ENCODE measurements at places on chromosomes 13 and 19. TPM values are rescaled to one million over a fixed set of nuclear protein-coding genes. Genes with fewer than 3 reads are reported as not detected.

FUT3 gene
- total RNA-seq = 7.7 TPM

ZNF283 gene
- 4.0 TPM for total RNA-seq

NXNL1 gene
- total RNA-seq = not detected

TNFRSF19 gene
- total RNA-seq = 4.7 TPM

KCNN1 gene
- not detected for total RNA-seq

ZNF221 gene
- 2.1 TPM for total RNA-seq

AMER2 gene
- total RNA-seq = not detected

- no peaks in the 10 kb centered on the region for H3K36me3 ChIP-seq
- DNase-seq = no peak
- H3K4me1 ChIP-seq = no peaks in the 10 kb centered on the region
- no peak overlapping the region for H3K4me3 ChIP-seq
- no peak overlapping the region for H3K27ac ChIP-seq
These were observed 538.5 kb downstream of the GPC6 start for GRCh38 chr13:93765062-93765461.

DNA sequence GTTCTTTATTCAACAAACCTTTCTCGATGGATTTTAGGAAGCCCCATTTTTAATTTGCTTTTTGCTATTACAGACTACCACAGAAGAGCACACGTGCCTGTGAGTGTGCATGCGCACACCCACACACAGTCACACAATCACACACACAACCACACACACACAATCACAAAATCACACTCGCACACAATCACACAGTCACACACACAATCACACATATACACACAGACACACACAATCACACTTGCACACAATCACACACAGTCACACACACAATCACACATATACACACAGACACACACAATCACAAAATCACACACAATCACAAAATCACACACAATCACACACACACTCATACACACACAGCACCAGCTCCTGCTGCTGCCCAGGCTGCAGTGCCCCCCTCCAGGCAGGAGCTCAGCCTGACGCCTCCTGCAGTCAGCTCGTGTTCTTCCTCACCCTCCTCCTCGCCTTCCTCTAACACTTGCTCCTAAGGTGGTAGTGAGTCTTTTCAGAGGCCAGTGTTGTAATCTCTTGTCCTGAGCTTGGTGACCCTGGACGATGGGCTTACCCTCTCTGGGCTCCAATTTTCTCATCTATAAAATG lies 125.0 kb upstream of the SOX1 start:
- H3K4me1 ChIP-seq = no peaks in the 10 kb centered on the region
- H3K27ac ChIP-seq = no peak overlapping the region
- H3K4me3 ChIP-seq = no peak overlapping the region
- no peaks in the 10 kb centered on the region for H3K36me3 ChIP-seq

DNA sequence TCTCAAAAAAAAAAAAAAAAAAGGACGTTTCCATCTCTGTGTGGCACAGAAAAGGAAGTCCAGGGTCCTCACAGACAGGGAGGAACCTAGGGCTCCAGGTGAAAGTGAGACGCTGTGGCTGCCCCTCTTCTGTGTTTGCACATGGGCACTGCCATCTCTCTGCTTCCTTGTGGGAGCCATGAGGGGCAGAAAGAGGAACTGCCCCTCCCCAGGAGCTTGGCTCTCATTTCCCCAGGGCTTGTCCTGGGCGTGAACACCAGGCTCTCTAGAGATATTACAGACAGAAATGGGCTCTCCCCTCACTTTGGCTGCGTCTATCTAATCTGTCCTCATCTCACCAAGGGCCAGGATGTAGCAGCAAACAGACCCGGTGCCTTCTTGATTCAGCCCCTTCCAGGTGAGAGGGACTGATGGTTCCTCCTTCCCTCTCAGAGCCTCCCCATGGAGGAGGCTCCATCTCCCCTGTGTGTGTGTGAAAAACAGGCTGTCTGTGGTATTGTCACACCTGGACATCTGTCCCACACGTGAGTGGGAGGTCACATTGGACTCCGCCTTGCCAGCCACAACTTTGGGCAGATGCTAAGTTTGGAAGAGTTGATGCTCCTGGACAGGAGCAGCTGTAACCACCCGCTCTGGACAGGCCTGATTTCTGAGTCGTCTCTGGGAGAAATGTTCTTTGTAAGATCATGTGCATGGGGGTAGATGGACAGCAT lies 840 bp upstream of the LILRA4 start:
- no peak overlapping the region for H3K27ac ChIP-seq
- DNase-seq = no peak
- no peaks in the 10 kb centered on the region for H3K4me1 ChIP-seq
- peaks cover 83% of the 10 kb centered on the region for H3K27me3 ChIP-seq
- no peaks in the 10 kb centered on the region for H3K36me3 ChIP-seq

DNA sequence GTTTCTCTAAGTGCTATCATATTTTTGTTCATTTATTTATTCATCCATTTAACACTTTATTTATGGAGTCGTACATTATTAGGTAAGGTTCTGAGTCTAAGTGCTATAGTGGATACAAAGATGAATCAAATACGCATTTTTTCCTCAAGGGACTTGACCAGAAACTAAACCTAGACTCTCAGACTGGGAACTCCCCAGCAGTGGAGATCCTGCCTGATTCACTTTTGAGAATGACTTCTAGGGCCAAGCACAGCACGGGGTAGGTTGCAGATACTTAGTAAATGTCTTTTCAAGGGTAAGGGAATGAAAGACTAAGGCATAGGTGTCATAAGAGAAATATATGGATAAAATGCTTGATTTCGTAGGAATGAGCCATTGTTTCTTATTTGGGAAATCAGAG lies 7.2 kb downstream of the DNAJC15 start:
- no peaks in the 10 kb centered on the region for H3K36me3 ChIP-seq
- no peaks in the 10 kb centered on the region for H3K27me3 ChIP-seq
- no peak overlapping the region for H3K27ac ChIP-seq
- no peak overlapping the region for H3K4me3 ChIP-seq

DNA sequence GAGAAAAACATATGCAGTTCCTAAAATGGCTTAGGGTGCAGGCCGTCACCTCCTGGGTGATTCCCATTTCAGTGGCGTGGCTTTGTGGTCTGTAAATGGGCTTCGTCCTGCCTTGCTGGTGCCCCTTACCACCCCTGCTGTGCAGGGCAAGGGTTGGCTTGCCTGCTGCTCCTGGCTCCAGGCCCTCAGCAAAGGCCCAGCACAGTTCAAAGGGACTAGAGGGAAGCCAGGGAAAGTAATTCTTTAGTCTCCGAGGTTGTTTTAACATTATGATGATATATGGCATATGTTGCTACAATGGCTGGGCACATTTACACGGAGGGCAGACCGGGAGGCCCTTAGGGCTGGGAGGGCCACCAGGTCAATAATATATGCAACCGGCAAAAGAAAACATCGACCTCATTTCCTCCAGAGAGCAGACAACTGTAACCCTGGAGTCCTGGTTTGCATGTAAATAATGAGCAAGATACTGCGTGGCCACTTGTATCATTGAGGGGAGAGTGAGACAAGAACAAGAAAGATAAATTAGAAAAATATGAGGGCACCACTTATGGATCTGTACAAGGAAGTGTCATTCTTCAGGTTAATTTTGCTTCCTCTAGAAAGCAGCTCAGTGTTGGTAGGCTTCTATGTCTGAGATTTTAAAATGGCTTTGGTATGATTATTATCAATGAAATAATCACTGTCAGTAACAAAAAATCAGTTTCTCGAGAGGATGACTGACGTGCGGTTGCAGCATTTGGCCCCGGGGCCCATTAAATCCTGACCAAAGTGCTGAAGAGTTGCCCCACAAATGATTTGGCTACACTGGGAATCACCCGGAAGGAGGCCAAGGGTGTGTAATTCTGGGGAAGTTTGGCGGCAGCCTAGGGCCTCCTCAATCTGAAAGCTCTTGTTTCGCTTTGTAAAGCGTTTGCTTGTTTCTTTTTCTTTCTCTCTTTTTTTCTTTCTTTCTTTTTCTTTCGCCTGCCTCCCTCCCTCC lies 32.8 kb upstream of the URI1 start:
- no peaks in the 10 kb centered on the region for H3K4me1 ChIP-seq
- no peak overlapping the region for H3K4me3 ChIP-seq
- H3K27me3 ChIP-seq = no peaks in the 10 kb centered on the region
- no peak overlapping the region for H3K27ac ChIP-seq
- H3K36me3 ChIP-seq = no peaks in the 10 kb centered on the region

DNA sequence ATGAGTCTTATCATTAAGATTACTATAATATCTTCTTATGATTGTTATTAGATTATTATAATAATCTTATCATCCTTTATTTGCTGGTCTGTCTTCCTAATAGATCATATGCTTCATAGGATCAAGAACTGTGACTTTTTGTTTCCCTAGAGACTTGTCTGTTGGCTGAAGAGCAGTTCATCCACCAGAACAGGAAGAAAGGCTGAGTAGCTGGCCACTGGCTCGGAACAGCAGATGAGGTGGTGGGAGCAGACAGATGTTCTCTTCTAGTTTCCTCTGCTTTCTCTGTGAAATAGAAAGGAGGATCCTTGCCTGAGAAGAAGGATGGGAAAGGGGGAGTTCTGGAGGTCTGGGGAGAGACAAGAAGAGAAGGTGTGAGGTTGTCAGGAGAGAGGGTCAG lies 120.0 kb downstream of the CCNA1 start:
- H3K27ac ChIP-seq = no peak overlapping the region
- no peaks in the 10 kb centered on the region for H3K36me3 ChIP-seq
- H3K27me3 ChIP-seq = no peaks in the 10 kb centered on the region
- no peaks in the 10 kb centered on the region for H3K4me1 ChIP-seq
- no peak for DNase-seq
- no peak overlapping the region for H3K4me3 ChIP-seq

DNA sequence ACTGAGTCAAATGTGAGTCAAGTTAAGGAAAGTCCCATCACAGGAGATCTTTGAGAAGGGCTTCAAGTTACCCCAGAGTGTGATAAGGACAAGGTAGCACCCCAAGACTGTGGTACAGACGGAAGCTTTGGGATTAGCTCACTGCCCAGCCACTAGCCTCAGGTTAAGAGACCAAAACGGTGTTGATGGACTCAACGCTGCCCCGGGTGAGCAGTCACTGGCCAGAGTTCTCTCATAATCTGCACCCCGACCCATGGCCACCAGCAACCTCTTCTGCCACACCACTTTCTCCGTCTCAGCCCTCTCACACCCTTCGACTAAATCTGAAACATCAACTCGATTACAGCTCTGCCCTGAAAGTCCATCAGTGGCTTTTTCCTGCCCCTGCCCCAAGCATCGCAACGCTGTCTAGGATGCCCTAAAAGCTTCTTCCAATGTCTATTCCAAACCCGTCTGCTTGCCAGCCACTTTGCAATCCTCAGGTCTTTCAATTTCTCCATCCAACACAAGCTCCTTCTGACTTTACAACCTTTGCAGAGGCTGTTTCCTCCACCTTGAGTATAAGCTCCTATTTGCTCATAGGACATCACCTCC lies 5.6 kb downstream of the HNRNPL start:
- H3K27me3 ChIP-seq = no peaks in the 10 kb centered on the region
- DNase-seq = no peak
- peaks cover 71% of the 10 kb centered on the region for H3K36me3 ChIP-seq
- no peak overlapping the region for H3K4me3 ChIP-seq

GRCh38 chr13:46575818-46576221 lies 22.9 kb downstream of the LRCH1 start:
- H3K4me1 ChIP-seq = peaks cover 17% of the 10 kb centered on the region
- peak; percentile 53 for DNase-seq
- H3K27me3 ChIP-seq = no peaks in the 10 kb centered on the region
- no peak overlapping the region for H3K4me3 ChIP-seq

GRCh38 chr13:95262837-95263384 lies 38.3 kb downstream of the ABCC4 start:
- H3K36me3 ChIP-seq = no peaks in the 10 kb centered on the region
- no peak for DNase-seq
- H3K27ac ChIP-seq = no peak overlapping the region
- peaks cover 8% of the 10 kb centered on the region for H3K4me1 ChIP-seq
- no peak overlapping the region for H3K4me3 ChIP-seq

- no peaks in the 10 kb centered on the region for H3K4me1 ChIP-seq
- no peak overlapping the region for H3K27ac ChIP-seq
- H3K27me3 ChIP-seq = no peaks in the 10 kb centered on the region
- H3K36me3 ChIP-seq = no peaks in the 10 kb centered on the region
These were observed 412.8 kb downstream of the ZNF536 start for GRCh38 chr19:30784850-30785457.

DNA sequence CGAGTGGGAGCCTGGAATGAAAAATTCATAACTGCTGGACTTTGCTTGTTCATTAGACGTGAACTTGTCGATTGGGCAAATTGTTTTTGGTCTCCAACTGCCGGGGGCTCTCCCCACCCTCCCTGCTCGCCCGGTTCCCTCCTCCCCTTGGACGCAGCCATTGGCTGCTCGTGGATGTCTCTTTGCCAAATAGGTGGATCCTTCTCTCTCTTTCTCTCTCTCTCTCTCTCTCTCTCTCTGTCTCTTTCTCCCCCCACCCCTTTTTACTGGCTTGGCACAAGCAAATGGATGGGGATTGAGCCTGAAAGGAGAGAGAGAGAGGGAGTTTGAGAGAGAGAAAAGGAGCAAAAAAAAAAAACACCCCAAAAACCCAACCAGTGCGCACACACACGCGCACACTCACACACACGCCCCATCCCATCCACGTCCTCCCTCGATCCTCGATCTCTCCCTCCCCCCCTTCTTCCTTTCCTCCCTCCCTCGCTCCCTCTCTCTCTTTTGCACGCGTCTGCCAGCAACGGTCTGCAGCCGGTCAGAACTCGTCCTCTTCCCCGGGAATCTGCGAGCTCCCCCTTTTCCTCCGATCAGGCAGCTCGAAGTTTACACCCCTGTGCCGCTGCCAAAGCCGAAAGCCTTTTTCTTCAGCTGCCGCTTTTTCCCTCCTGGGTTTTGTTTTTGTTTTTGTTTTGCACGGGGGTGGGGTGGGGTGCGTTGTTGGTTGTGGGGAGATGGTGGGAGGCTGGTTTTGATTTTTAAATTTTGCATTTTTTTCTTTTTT lies 27.8 kb downstream of the NFIX start:
- peaks cover 67% of the 10 kb centered on the region for H3K4me1 ChIP-seq
- DNase-seq = peak; percentile 94
- 0 out of 2 replicates have a peak, but pooled peaks cover 4% of the 10 kb centered on the region for H3K36me3 ChIP-seq

DNA sequence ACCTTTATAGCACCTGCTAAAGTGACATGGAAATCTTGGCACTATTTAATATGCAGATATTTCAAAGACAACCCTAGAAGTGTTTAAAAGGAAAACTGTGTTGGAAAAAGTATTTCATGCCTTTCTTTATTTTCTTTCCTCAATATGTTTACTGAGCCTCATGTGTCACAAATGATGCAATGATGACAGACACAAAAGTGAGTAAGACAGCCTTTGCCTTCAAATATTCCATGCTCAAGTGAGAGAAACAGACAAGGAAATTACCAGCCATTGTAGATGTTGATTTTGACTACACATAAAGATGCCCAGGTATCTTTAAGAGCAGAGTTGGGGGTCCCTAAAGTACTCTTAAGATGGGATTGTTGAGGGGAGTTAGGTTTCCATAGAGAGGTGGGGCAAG lies 48.0 kb upstream of the TPP2 start:
- no peak overlapping the region for H3K27ac ChIP-seq
- DNase-seq = peak; percentile 6
- no peak overlapping the region for H3K4me3 ChIP-seq
- H3K36me3 ChIP-seq = no peaks in the 10 kb centered on the region

DNA sequence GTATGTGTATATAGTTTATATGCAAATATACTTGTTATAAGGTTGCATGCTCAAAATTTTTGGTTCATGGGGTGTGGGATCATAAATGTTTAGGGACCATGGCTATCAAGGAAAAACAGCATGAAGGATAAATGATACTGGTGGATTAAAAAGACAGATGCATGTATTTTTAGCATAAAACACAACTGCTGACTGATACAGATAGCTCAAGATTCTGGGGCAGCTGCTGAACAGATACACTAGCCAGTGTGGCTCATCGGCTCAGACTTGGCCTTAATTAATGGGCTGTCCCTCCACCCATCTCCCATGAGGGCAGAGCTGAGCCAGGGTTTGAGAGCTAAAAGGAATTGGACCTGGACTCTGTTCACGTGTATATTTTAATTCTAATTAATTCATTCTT lies 11.4 kb downstream of the ALOX5AP start:
- no peak overlapping the region for H3K4me3 ChIP-seq
- H3K27me3 ChIP-seq = no peaks in the 10 kb centered on the region
- no peak overlapping the region for H3K27ac ChIP-seq
- no peak for DNase-seq
- H3K4me1 ChIP-seq = peaks cover 24% of the 10 kb centered on the region
